ENCODE measurements at places on chromosomes 5 and 9. TPM values are rescaled to one million over a fixed set of nuclear protein-coding genes. Genes with fewer than 3 reads are reported as not detected.

The PCDHGA9 gene
- polyA plus RNA-seq, result not detected

The PDZD2 gene
- polyA plus RNA-seq, result 0.25 TPM

The NMUR2 gene
- not detected for polyA plus RNA-seq

The CLPTM1L gene
- 33.5 TPM for polyA plus RNA-seq

The PCDHB15 gene
- not detected for polyA plus RNA-seq

The CAMK4 gene
- 106 TPM for polyA plus RNA-seq

The PLEKHG4B gene
- not detected for polyA plus RNA-seq

The C5orf46 gene
- polyA plus RNA-seq, result not detected

The PCDHGA5 gene
- polyA plus RNA-seq, result 0.08 TPM

The TRIM36 gene
- not detected for polyA plus RNA-seq

The NNT gene
- polyA plus RNA-seq, result 46.2 TPM

The LVRN gene
- polyA plus RNA-seq, result not detected

The PCDHA4 gene
- polyA plus RNA-seq, result not detected

The CAMK2A gene
- not detected for polyA plus RNA-seq

The C9 gene
- polyA plus RNA-seq, result not detected

The GRXCR2 gene
- polyA plus RNA-seq, result not detected

The OR13C3 gene
- not detected for polyA plus RNA-seq

The PIP5K1B gene
- polyA plus RNA-seq, result 1.1 TPM
